ENCODE measurements at places on chromosomes 6 and 20. TPM values are rescaled to one million over a fixed set of nuclear protein-coding genes. Genes with fewer than 3 reads are reported as not detected.
A peak's percentile ranks its signal among the peaks of the same experiment; 100 is the strongest.

DNA sequence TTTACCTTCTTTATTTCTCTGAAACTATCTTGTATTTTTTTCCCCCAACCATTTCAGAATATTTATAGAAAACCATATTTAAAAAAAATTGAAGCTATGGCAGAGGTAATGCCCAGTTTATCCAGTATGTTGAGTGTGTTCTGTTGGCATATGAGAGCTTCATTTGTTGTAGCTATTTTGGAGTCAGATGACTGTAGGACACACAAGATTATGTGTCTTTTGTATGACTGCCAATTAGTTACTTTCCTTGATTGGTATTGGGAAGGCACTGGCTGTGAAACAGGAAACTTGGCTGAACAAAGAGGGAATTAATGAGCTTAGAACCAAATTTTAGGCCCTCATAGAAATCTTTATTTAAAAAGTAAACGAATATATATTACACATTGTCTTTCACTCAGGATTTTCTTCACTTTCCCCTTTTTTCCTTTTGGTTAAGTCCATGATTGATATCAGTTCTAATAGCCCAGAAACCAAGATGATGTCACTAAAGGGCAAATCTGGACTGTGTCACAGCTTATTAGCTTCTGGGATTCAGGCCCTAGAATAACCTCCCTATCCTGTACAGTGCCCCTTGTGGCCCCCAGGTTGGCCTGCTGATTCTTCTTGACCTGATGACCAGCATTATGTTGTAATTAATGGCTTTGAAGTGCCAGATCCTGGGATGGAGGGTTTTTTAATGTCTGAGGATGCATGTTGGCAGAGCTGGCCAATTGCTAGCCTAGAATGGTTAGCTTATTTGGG, 10.1 kb downstream of the CDC5L start:
- no peak for DNase-seq
- no peak overlapping the region for H3K4me3 ChIP-seq
- H3K36me3 ChIP-seq, result peaks cover 50% of the 10 kb centered on the region
- H3K4me1 ChIP-seq, result no peaks in the 10 kb centered on the region

GRCh38 chr6:114253431-114253830, 89.4 kb downstream of the HS3ST5 start:
- H3K27me3 ChIP-seq, result no peaks in the 10 kb centered on the region
- H3K4me1 ChIP-seq, result peaks cover 12% of the 10 kb centered on the region
- 0 out of 2 replicates have a peak overlapping the region, but pooled peaks have one; percentile 22 for H3K27ac ChIP-seq
- no peak overlapping the region for H3K4me3 ChIP-seq
- DNase-seq, result no peak

- H3K4me3 ChIP-seq, result no peak overlapping the region
- H3K4me1 ChIP-seq, result peaks cover 3% of the 10 kb centered on the region
- H3K36me3 ChIP-seq, result no peaks in the 10 kb centered on the region
- H3K27me3 ChIP-seq, result no peaks in the 10 kb centered on the region
- H3K27ac ChIP-seq, result no peak overlapping the region
Measured at GRCh38 chr6:110390404-110390803, 25.0 kb downstream of the DDO start.

- H3K27me3 ChIP-seq, result no peaks in the 10 kb centered on the region
- no peaks in the 10 kb centered on the region for H3K4me1 ChIP-seq
- H3K27ac ChIP-seq, result no peak overlapping the region
Measured at GRCh38 chr6:83867043-83867442, 7.6 kb downstream of the CYB5R4 start.

DNA sequence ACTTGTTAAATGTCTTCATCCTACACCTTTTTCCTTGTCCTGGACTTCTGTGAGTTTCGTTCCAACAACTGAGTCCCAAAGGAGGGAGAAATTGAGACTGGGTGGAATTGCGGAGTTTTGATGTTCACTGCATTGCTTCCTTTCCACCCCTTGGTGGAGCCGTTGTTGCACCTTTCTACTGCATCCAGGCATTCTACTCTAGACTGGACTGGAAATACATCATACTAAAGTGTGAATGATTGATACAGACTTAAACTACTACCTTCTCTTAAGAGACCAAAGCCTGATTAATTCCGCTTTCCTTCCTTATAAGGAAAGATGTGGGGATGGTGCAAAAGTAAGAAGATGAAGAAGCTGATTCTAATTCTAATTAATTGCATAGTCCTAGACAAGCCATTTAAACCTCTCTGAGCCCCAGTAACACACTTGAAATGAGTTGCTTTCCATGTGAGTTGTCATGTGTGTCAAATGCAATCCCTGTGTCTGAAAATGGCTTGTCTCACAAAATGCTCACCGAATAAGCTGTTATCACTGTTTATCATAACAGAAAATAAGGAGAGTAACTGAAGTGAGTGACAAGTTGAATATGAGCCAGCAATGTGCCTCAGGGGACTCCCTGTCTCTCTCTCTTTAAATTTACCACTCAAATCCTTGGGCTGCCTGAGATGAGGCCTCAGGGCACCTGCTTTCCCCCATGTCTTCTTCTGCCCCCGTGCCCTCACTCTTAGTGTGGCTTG, 338.3 kb upstream of the CHD6 start:
- H3K4me1 ChIP-seq, result no peaks in the 10 kb centered on the region
- H3K27ac ChIP-seq, result no peak overlapping the region
- no peak overlapping the region for H3K4me3 ChIP-seq
- H3K36me3 ChIP-seq, result 0 out of 2 replicates have a peak, but pooled peaks cover 3% of the 10 kb centered on the region

DNA sequence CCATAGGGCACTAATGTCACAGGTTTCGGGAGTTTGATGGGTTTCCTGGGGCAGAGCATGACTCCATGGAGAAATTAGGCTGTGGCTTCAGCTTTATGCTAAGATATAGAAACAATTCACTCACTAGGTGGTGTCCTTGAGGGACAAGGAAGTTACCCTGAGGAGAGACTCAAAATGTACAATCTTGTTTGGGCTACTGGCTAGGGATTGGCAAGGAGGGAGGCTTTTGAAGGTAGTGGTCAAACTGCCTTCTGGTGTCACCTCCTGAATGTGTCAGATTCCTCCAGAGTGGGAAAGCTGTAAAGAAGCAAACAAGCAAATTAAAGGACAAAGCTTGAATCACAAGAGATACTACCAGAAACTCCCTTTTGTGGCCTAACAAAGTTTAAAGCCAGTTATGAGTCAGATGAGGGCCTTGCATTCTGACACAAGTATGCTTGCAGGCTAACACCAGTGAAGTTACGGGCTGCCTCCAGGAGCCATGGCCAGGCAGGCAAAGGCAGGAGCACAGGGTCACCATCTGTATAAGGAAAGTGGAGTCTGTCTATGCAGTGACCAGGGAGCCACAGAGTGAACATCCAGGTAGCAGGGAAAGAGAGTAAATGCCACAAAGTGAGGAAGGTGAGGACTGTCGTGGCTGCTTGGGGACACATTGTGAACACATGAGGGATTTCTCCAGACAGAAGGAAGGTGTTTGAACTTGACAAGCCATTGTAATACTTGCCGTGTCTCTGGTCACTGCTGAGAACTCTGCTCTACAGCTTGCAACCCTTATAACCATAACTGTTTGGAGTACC, 107.7 kb upstream of the DTNBP1 start:
- H3K4me1 ChIP-seq, result no peaks in the 10 kb centered on the region
- H3K4me3 ChIP-seq, result no peak overlapping the region
- H3K27ac ChIP-seq, result no peak overlapping the region
- no peak for DNase-seq

Gene VGLL2
- total RNA-seq, result 0.12 TPM
